ENCODE measurements at places on chromosomes 2 and 18.

GRCh38 chr2:227617316-227618230 lies at the start of gene SCYGR4:
TSS of gene SCYGR4 (plus strand) at chr2:227617498. CDS start at chr2:227617498, 0 bp downstream.
- DNase-seq = no peak

DNA sequence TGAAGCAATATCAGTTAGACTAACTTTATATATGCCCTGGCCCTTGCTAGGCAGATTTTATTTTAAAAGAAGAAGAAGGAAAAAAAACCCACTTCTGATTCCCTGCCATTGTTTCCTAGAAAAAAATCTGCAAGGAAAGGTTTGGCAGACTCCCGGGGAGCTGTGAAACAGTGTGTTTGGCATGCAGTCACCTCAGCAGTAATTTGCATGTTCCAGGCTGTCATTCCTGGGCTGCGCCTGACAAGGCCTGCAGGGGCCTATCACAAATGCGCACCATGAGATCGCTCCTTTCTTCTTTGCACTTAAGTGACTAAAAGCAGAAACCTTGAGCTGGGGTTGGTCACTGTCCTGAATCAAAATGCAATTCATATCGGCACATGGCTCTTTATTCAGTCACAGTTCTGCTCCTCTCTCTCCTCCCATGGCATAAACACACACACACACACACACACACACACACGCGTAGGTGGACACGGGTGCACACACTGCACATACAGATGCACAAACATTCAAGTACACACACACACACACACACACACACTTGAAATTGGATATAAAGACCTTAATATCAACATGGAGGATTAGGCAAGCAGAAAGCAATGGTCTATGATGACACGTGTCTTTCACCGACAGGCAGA lies 172.8 kb downstream of the MYT1L start:
- DNase-seq = no peak

GRCh38 chr2:241205086-241205485 lies 16.6 kb downstream of the ANO7 start:
- DNase-seq = no peak

GRCh38 chr18:76389716-76390115 lies 105.3 kb downstream of the ZNF516 start:
- DNase-seq = no peak

GRCh38 chr2:162565666-162566065 lies 221.7 kb downstream of the GCA start:
- DNase-seq = no peak

GRCh38 chr2:52879561-52879960 lies 888.0 kb upstream of the CHAC2 start:
- DNase-seq = no peak

DNA sequence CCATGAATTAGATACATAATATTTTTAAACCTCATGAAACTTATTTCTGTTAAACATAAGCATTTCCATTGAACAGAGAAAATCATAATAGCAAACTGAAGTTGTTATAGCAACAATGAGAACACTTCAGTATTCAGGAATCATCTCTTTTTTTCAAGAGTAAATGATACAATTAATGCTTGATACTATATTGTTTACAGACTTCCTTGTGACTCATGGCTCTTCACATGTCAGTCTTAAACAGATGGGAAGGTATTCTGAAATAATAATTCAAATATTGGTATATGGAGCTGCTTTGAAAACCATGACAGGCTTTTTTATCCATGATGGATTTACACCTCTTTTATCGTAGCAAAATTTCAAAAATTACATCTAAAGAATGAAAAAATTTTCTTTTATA lies 226.5 kb upstream of the RBMS1 start:
- no peak for DNase-seq

DNA sequence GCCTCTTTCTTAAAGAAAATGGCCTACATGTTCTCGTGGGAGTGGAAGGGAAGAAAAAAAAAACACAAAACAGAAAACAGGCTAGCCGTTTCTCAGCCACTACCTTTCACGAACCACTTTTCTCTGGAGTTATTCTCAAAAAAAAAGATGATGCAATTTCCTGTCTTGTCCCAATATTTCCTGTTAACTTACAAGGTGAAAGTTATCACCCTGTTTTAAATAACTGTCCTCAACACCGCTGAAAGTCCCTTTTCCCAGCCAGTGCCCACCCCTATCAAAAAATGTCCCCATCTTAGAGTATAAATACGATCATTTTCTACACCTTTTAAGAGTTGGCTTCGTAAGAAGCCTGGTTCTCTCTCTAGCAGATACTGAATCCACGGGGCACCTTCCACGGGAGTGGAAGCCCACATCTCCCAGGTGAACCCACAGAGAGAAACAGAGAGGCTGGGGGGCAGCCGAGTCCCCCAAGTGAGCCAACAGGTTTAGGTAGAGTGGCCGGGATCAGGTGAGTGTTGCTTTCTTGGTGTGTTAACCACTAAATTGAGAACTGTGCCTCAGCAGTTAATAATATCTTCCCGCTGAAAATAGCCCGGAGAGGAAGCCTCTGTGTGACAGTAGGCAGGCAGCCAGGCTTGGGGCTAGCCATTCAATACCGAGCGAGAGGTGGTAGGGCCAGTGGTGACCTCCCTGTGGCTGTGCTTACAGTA lies 15.9 kb downstream of the SMAD7 start:
- no peak for DNase-seq

- DNase-seq = no peak
These were observed 10.5 kb downstream of the COLEC12 start for GRCh38 chr18:490024-490366.

- no peak for DNase-seq
These were observed 54.5 kb downstream of the RASGRP3 start for GRCh38 chr2:33530690-33531548.

- DNase-seq = no peak
These were observed 207.3 kb upstream of the RAB6C start for GRCh38 chr2:129772190-129772579.

GRCh38 chr2:236512902-236513435 lies 56.7 kb upstream of the ACKR3 start:
- DNase-seq = peak; percentile 34

DNA sequence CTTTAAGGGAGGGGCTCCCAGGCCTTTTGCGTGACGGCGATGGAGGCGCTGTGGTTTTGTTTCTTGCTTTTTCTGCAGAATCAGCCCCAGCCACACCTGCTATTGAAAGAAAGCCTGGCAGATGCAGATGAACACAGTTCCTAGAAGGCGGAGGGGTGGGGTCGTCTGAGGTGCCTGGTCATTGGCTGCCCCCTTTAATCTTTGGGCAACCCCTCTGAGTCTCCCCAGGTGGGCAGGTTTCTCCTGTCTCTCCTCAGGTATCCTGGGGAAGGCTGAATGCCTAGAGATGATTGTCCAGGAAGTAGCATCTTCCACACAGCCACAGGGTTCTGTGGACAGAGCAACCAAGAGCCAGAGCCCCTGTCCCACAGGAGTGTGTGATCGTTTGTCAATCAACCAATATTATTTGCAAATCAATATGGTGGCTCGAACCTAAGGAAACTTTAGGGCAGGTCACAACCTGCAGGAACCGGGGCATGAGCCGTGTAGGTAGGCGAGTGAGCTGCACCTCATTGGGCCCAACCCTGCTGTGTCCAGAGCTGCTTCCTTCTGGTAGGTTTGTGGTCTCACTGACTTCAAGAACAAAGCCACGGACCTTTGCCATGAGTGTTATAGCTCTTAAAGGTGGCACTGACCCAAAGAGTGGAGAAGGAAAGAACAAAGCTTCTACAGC lies 104.3 kb downstream of the NDUFA10 start:
- no peak for DNase-seq

DNA sequence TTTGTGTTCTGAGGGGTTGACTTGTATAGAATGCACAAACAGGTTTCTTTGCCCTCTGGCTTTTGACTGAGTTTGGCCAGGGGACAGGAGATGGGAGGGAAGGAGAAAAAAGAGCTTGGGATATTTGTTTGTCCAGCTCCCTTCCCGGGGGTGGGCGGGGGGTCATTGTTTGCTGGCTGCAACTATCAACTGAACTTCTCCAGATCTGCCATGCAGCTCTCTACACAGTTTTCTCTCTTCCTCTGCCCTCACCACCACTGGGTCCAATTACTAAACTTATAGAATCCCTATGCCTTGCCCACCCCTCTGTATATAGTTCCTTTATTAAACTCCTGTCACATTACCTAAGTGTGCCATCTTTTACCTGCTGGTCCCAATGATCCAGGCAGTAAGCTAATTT lies 32.8 kb upstream of the CHN1 start:
- no peak for DNase-seq

All from stimulated activated CD4-positive, alpha-beta T cell treated with anti-CD3 and anti-CD28 coated beads, Interleukin-12 subunit alpha, Interleukin-12 subunit beta, amount 100 ng/mL, for 48 hours (primary cell).